CD4-positive, alpha-beta T cell treated with Interleukin-15 for 4 hours (primary cell): ENCODE measurements at places on chromosomes 16 and 17.

GRCh38 chr17:28470914-28471366 is 2.5 kb upstream of the SLC13A2 start:
- no peak for DNase-seq

DNA sequence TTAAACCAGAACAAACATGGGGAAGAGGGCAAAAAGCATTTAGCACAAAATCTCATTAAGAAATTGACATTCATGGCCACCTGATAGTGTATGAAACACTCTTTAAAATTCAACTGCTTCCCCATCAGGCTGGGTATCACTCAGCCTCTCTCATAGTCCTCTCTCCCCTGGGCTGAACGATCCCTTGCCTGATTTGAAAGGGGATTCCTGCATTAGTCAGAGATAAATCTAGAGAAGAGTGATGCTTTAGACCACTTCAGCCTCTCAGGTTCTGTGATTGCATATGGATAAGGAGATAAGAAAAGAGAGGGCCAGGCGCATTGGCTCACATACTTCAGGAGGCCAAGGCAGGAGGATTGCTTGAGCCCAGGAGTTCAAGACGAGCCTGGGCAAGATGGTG is 280.0 kb downstream of the SOX9 start:
- DNase-seq = no peak

- no peak for DNase-seq
These were observed 43.2 kb upstream of the FOXJ1 start for GRCh38 chr17:76184290-76184689.

DNA sequence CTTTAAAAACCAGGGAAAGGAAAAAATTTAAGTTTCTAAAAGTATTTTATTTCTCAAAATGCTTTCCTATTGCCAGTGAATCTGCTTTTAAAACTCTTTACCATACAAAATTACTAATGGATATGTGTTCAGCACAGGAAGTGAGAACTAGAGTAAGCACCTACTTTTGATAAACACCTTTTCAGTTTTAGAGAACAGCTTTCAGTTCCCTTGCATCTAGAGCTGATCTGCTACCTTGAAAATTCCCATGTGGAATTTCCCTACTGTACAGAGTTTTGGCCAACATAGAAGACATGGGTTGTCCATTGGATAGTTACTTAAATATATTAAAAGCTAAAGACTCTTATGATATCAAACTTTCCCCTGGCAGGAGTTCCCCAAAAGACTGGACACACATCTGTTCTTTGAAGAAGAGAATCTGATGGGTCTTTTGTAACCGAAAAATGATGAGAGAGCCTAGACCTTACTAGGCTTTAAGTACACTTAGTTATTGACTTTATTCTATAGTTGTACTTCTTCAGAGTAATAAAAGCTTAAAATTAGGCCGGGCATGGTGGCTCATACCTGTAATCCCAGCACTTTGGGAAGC is 112.1 kb upstream of the CNTNAP4 start:
- DNase-seq = no peak

- no peak for DNase-seq
These were observed 448.5 kb downstream of the SOX9 start for GRCh38 chr17:72569148-72569946.

- no peak for DNase-seq
These were observed 15.9 kb upstream of the CYB5B start for GRCh38 chr16:69408475-69408874.

- DNase-seq = peak; percentile 29
These were observed 797 bp downstream of the GRB7 start for GRCh38 chr17:39738568-39738901.

DNA sequence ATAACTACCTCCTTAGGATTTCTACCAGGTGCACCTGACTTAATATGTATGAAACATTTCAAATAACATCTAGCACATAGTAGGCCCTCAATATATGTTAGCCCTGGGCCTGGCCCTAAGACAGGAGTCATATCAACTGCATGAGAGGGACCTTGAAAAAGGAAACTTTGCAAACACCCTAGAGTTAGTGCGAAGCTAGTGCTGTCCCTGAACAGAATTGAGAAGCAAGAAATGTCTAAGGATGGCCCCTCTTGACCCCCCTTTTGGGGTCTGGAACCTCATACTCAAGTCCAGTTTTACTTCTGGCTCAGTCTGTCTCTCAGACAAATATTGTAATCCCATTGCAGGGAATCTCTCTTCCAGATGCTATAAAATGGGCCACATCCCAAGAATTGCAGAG is 80.5 kb downstream of the CBLN1 start:
- DNase-seq = no peak

DNA sequence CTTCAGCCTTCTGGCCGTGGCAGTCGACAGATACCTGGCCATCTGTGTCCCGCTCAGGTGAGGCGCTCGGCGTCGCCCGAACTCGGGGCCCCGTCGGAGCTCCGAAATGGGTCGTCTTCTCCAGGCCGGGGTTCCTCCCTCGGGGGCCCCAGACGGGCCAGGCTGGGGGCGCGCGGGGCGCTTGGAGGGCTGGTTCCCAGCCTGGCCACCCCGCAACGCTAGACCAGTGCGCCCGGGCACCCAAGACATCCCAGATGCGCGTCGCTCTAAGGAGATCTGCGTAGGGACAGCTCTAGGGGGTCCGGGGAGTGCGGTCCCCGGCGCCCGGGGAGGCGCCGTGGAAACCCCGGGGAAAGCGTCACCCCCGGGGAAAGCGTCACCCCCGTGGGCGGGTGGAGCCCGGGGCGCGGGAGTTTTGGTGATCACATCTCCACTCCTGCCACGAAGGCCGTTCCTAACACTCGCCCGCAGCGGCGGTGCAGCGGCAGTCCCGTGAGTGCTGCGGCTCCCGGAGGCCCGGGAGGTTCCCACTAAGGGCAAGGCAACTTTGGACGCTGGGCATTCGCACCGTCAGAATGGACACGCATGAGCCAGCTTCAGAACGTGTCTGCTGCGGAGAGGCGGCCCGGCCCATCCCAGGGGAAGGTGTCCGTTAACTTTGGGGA is 729 bp downstream of the ADORA2B start:
- no peak for DNase-seq

DNA sequence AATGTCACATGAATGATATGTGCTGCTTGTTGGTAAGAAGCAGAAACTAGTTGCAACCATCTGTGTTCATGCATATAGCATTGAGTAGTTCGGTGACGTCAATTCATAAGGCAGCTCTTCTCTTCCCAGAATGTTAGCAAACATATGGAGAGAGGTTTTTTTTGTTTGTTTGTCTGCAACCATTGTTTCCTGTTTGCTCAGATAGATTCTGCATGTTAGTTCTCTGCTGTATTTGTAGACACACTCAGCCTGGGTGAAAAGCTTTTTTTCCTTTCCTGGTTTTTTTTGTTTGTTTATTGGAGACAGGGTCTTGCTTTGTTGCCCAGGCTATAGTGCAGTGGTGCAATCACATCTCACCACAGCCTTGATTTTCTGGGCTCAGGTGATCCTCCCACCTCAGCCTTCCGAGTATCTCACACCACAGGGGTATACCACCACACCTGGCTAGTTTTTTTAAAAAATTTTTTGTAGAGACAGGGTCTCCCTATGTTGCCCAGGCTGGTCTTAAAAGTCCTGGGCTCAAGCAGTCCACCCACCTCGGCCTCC is 16.7 kb downstream of the WSB1 start:
- no peak for DNase-seq

GRCh38 chr16:10740000-10740844 is 3.4 kb upstream of the NUBP1 start:
- no peak for DNase-seq

DNA sequence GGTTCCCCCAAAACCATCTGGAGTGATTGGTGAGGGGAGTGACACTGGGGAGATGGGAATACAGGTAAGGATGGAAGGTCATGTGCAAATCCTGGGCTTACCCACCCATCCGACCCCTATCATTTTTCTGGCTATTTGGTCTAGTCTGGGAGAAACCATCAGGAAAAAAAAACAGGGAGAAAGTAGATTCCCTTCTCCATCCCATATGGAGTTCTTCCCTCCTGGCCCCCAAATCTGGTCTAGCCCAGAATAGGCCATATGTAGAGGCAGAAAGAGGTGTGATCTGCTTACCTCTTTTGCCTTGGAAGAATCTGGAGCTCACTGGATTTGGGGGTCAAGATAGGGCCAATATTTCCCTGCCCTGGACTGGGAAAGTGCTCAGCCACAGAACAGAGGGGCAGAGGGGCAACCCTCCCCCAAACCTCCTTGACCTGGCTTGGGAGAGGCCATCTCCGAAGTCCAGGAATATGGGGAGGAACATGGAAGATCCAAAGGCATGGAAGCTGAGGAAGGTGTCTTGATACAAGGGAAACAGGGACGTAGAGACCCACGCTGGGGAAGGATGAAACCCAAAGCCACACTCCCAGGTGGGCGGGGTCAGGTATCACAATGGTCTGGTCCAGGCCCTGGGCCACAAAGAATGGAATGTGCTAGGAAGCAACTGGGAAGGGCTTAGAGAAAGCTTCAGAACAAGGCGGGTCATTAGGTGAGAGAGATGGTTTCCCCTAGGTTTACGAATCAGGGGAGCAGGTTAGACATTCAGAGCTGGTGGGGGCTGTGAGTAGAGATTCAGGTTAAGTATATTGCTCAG is 16.2 kb downstream of the CHRNB1 start:
- no peak for DNase-seq
